ENCODE measurements at places on chromosomes 7 and 10.

GRCh38 chr7:113521468-113521867 lies 397.3 kb downstream of the PPP1R3A start:
- no peak for DNase-seq

GRCh38 chr7:976901-977325 lies 1.6 kb upstream of the COX19 start:
- DNase-seq: no peak

- DNase-seq: no peak
Observed at GRCh38 chr7:131047651-131048304, 279.9 kb upstream of the MKLN1 start.

- no peak for DNase-seq
Observed at GRCh38 chr7:117791877-117792780, 81.1 kb downstream of the CTTNBP2 start.

- DNase-seq: no peak
Observed at GRCh38 chr7:95471071-95471470, 14.7 kb upstream of the ASB4 start.

GRCh38 chr7:143901332-143901667 lies 676 bp downstream of the TCAF1 start:
- DNase-seq: no peak

- DNase-seq: no peak
Observed at GRCh38 chr7:130065500-130066152, 4.7 kb upstream of the KLHDC10 start.

GRCh38 chr7:2651847-2652735 lies 20.3 kb downstream of the TTYH3 start:
- DNase-seq: no peak

- DNase-seq: no peak
Observed at GRCh38 chr7:91356915-91357314, 92.7 kb downstream of the FZD1 start.

DNA sequence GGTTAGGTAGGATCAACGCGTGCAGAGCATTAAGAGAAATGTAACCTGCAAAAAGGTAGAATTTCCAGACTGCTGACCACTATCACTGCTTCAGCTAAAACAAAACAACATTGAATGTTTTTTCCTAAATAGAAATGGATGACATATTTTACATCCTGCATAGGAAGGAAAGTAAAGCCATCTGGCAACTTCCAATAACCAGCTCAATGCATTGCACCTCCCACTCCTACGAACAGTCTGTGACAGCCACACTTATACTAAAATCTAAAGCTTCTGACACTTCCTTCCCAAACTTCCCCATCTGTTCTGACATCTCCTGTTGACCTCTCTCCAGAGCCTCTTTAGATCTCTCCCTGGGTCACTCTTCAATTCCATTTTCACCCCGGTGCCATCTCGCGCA lies 47.1 kb downstream of the NRCAM start:
- DNase-seq: no peak

- DNase-seq: no peak
Observed at GRCh38 chr10:128361487-128361886, 235.3 kb upstream of the MKI67 start.

GRCh38 chr10:87658321-87658795 lies 1.3 kb upstream of the PAPSS2 start:
- no peak for DNase-seq

DNA sequence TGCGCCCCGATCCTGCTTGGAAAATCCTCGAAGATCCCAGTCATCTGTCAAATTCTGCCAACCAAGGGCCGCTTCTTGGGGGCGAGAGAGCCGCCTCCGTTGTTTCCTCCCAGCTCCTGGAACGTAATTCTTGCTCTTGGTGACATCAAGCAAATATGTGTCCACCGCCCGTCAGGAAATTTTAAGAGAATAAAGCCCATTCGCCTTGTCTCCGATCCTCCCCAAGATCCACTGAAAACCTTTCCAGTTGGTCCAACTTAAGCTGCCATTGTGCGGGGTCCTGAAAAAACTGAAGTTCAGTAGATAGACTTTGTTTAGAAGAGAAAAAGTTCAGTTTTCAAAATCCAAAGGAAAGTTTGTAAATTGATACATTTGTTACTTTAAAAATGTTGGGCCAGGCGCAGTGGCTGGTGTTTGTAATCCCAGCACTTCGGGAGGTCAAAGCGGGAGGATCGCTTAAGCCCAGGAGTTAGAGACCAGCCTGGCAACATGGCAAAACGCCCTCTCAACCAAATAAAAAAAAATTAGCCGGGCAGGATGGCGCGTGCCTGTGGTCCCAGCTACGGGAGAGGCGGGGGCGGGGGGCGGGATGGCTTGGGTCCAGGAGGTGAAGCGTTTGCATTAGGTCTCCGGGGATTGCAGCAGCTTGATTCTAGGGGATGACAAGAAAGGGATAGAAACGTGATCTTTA lies 1.0 kb upstream of the ZNF800 start:
- no peak for DNase-seq

GRCh38 chr7:142913566-142913965 lies 20.0 kb downstream of the TRPV5 start:
- no peak for DNase-seq

- no peak for DNase-seq
Observed at GRCh38 chr7:70727861-70728260, 404.1 kb upstream of the GALNT17 start.

DNA sequence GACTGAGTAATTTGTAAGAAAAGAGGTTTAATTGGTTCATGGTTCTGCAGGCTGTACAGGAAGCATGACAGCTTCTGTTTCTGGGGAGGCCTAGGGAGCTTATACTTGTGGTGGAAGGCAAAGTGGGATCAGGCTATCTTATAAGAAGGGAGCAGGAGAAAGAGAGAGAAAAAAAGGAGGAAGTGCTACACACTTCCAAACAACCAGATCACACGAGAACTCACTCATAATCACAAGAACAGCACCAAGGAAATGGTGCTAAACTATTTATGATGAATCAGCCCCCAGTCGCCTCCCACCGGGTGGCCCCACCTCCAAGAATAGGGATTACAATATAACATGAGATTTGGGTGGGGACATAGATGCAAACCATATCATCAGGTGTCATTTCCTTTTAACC lies 89.1 kb upstream of the KCNMA1 start:
- no peak for DNase-seq

- DNase-seq: no peak
Observed at GRCh38 chr10:14602807-14603533, 171.7 kb downstream of the FAM107B start.

GRCh38 chr7:107267138-107267537 lies 98.3 kb downstream of the HBP1 start:
- DNase-seq: no peak

GRCh38 chr10:1183033-1183396 lies 126.8 kb downstream of the WDR37 start:
- no peak for DNase-seq

GRCh38 chr7:2263176-2263575 lies 21.1 kb downstream of the NUDT1 start:
- DNase-seq: no peak

GRCh38 chr7:33842150-33842549 lies 63.2 kb upstream of the BMPER start:
- DNase-seq: no peak

- DNase-seq: no peak
Observed at GRCh38 chr7:29562307-29562706, 1.3 kb upstream of the PRR15 start.

GRCh38 chr10:6018422-6018821 lies 41.1 kb upstream of the IL15RA start:
- DNase-seq: no peak

DNA sequence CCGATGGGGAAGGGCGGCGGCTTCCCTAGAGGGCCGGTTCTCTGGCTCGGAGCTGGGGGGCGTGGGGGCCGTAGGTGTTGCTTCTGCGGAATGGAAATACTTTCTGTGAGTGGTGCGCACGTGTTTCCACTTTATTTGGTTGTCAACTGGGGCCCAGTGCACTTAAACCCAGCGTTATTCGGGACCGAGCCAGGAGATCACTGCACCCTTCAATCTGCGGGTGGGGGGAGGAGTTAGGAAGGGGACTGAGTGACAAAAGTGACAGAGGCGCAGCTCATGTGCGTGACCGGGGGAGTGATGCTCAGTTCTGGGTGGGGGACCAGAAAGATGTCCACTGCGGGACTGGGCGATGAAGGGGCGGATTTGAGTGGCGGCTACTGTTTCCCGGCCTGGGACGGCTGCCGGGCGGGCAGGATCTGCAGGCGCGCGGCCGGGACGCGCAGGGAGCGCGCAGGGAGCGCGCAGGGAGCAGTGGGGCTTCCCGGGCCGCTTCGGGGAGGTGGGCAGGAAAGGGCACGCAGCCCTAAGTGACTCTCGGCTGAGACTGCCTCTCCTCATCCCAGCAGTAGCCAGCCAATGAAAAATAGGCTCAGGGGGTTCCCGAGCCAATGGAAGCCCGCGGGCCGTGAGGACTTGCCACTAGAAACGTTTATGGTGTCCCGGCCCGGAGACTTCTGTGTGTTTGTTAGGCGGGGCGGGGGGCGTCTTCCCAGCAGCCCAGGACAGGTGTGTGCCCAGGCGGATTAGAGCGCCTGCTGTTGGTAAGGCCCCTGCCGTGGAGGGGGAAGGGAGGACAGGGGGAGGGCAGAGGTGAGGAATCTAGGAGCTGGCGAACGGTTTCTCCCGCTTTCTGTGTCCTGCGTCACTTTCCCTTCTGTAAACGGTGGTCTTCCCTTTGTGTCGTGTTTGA lies 54.3 kb upstream of the KDM7A start:
- no peak for DNase-seq

DNA sequence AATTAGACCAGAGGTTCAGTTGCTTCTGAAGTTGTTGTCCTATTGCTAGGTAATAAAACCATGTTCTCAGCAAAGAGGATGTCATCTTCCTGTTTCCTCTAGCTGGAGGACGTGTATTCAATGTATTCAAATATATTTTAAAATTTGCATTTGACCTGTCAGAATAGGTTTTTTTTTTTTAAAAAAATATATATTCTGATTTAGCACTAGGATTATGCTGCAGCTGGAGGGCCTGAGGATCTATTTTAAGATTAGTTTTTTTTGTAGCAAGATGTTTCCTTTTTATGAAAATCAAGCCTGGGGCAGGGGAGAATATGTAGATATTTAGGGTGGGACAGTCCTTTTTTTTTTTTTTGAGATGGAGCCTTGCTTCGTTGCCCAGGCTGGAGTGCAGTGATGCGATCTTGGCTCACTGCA lies 337.0 kb downstream of the FRMD4A start:
- DNase-seq: no peak
